ENCODE measurements at places on chromosomes 1 and 21.

DNA sequence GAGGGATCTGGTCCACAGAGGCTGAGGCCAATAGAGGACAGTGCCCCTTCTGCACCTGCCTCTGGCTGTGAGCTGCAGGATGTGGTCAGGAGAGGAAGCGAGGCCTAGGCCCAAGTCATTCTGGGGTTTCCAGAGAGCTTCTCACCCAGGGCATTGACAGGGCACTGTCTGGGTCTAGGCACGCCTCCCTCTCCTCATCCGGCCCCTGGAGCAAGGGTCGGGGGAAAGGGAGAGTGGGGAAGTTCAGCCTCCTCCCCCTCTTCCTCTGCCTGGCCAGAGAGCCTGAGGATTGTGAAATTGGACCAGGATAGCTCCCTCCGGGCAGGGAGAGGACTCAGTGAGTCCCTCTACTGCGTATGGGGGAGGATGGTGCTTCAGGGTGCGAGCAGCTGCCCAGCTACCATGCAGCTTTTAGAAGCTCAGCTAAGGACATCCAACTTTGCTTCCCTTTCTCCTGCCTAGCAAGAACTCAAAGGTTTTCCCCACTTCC lies 6.3 kb upstream of the INAVA start:
- peak; percentile 98 for DNase-seq

- DNase-seq, result no peak
Observed at GRCh38 chr1:205672395-205672889, 7.9 kb downstream of the SLC45A3 start.

DNA sequence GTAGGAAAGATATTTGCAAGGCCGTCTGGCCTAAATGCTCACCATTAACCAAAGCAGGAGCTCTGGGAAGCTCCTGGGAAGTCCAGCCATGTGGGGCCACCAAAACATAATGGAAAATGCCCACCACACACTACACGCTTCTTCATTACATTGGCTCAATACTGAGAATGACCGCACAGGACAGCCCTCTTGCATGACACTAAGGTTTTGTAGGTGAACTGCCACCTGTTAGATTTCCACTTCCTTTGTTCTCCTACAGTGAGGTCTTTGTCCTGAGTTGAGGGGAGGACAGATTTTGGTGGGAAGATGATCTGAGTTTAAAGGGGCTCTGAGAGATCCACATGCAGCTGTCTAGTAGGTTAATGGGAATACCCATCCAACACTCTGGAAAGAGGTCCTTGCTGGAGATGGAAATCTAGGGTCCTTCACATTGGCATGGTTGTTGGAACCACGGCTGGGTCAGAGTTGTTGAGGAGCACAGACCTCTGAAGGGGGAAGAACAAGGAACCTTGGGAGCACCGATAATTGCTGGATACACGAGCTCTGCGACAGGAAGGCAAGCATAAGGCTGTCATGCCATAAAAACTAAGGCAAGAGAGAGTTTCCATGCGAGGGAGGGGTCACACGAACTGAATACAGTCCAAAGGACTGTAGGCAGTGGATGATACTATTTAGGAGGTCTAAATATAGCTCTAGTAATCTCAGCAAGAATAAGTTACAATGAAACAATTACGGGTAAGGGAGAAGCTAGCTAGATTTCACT lies 105.5 kb upstream of the IRF2BP2 start:
- DNase-seq, result no peak

- no peak for DNase-seq
Observed at GRCh38 chr1:189681252-189681919, 796.3 kb downstream of the BRINP3 start.

DNA sequence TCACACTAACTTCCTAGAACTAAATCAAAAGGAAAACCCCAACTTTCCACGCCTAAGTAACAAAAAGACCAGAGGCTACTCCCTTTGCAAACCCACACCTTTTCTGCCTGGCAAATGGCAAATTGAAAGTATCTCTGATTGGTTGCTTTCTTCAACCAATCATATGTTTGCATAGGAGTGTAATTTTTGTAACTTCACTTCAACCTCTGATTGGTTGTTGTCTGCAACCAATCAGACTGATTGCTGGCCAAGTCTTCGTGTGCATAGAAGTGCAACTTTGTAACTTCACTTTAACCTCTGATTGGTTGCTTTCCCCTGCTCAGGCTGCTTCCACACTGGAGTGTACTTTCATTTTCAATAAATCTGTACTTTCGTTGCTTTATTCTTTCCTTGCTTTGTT lies 36.9 kb upstream of the PADI2 start:
- no peak for DNase-seq

GRCh38 chr21:42289926-42290325 lies 25.3 kb downstream of the TFF3 start:
- DNase-seq, result peak; percentile 5

DNA sequence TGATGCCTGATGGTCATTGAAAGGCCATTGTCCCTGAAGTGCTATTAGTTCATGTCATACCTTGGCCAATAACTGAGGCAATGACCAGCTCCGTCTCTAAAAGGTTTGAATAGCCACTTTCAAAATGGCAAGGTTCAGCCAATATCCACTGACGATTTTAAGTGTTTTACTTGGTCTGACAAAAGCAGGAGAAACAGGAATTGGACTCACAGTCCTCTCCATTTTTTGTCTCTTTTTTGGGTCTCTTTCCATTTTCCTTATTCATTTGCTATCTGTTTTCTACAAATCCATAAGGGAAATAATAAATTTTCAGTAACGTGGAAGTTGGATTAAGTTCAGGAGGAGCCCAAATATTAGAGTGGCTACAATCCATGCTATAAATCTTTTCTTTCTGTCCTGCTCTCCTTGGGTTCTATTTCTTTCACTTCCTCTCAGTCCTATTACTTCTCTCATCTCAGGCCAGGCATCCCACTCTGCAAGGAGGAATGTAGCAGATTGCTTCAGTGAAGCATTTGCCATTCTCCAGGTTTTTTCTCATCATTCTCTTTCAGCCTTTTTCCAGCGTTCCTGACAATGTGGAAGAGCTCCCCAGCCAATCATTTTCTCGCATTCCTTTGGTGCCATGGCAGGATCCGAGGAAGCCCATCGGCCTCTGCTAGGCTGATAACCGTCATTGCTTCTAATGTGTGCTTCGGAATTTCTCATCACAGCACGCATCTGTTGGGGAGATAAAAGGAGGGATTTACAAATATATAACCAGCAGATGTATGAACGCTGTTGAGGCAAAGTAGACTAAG lies 414.5 kb downstream of the ADGRL2 start:
- DNase-seq, result no peak

DNA sequence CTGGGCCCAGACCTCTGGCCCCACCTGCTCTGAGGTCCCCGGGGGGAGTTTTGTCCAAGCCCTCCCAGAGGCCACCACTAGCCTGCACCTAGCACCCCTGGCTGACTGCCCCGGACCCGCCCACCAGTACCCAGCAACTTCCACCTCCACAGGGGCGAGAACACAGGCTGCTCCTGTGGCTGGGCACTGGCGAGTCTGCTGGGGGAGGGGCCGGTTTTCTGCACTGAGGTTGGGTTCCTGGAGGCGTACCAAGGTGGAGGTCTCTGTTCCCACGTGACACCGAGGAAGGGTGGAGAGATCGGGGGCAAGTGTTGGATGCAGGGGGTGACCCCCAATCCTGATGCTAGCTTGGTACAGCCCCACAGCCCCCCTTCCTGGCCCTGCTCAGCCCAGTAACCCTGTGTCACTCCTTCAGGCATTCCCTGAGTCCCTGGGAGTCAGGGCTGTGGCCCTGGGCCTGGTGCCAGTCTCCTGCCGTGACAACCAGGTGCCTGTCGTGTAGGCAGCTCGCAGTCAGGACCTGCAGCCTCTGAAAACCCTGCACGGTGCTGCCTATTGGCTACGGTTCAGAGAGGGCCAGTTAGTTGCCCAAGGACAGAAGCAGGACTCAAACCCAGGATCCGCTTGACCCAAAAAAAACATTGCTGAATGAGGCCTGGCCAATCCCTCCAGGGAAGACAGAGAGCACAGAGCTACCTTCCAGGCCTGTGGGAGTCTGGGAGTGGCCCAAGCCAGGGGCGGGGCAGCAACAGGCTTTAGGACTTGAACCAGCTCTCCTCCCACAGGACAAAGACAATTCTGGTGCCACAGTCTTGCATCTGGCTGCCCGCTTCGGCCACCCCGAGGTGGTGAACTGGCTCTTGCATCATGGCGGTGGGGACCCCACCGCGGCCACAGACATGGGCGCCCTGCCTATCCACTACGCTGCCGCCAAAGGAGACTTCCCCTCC lies 3.1 kb downstream of the ESPN start:
- DNase-seq, result no peak

DNA sequence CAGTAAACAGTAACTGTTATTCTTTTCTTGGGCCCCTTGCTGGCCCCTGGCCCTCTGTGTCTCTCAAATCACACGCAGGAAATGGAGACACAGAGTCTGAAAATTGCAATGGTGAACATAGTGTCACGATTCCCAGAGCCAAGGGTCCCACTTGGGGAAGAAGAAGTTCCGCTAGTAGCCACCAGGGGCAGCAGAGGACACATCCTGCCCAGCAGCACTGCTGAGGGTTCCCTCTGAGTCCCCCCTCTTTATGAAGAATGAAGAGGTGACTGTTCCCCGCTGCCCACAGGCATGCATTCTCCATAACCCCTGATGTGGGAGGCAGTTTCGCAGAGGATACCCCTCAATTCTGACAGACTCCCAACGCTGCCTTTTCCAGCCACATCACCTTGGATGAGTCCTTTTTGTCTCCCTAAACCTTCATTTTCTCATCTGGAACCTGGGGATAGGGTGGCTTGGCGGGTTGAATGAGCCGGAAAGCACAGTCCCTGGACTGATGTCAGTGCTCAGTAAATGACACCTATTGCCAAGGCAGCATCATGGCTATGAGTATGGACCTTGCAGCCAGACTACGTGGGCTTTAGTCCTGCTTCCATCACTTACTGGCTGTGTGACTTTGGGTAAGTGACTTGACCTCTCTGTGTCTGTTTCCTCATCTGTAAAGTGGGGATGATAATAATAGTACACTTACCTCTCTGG lies 238.0 kb upstream of the TMEM51 start:
- peak; percentile 1 for DNase-seq

- DNase-seq, result no peak
Observed at GRCh38 chr1:87826681-87827251, 498.1 kb downstream of the LMO4 start.

- no peak for DNase-seq
Observed at GRCh38 chr1:59949648-59950047, 23.1 kb upstream of the CYP2J2 start.

DNA sequence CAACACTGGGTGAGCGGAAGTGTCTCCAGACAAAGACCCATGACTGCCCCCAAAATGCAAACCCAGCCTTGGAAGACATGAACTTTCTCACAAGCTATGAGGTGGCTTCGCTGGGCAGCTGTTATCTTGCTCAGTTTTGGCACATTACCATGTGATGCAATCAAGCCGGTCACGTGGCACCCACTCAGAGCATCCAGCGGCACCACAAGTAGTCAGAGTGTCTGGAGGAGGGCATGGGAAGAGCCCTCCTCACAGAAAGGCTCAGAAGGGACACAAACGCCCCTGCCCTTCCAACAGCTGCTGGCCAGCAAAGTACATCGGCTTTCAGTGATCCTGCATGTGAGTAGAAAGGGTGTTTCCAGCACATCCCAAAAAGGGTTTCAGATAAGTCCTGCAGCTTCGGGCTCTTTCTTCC lies 145.5 kb upstream of the IRF2BP2 start:
- DNase-seq, result peak; percentile 48

GRCh38 chr1:219160967-219161366 lies 12.7 kb upstream of the LYPLAL1 start:
- DNase-seq, result no peak

DNA sequence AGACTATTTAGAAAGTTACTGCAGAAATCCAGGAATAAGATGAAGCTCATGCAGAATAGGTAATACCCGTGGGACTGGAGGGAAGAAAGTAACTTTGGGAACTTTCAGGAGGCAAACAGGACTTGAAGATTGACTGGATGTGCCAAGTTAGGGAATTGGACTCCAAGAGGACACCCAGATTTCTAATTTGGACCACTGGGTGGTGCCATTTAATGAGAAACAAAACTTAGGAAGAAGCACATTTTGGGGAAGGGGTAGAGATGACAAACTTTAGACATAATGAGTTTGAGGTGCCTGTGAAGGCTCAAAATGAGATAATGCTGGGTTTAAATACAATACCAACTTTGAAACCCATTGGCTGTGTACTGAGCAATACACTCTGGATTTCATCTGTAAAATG lies 3.3 kb upstream of the B4GALT3 start:
- DNase-seq, result no peak

GRCh38 chr1:42926879-42927242 lies 31.8 kb downstream of the SLC2A1 start:
- DNase-seq, result no peak

GRCh38 chr1:62424411-62424810 lies 12.4 kb upstream of the USP1 start:
- DNase-seq, result no peak

DNA sequence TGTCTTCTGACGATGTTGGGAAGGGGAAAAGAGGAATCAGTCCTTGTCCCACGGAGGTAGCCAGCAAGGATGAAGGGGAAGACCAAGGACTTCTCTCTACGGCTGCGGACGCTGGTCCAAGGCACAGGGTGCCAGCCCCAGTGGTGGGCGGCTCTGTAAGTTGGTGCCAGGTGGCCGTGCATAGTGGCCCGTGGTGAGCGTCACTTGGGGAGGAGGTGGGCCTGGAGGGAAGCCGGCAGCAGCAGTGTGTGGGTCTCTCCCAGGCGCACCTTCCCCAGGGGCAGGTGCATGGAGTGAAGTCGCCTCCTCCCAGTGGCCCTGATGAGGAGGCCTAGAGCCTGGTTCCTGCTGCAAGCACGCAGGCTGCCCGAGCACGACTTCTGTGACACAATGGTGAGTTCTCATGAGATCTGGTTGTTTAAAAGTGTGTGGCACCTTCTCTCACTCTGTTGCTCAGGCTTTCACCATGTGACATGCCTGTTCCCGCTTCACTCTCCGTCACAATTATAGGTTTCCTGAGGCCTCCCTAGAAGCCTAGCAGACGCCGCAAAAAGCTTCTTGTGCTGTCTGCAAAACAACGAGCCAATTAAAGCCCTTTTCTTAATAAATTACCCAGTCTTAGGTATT lies 43.6 kb upstream of the TIAM1 start:
- DNase-seq, result no peak

DNA sequence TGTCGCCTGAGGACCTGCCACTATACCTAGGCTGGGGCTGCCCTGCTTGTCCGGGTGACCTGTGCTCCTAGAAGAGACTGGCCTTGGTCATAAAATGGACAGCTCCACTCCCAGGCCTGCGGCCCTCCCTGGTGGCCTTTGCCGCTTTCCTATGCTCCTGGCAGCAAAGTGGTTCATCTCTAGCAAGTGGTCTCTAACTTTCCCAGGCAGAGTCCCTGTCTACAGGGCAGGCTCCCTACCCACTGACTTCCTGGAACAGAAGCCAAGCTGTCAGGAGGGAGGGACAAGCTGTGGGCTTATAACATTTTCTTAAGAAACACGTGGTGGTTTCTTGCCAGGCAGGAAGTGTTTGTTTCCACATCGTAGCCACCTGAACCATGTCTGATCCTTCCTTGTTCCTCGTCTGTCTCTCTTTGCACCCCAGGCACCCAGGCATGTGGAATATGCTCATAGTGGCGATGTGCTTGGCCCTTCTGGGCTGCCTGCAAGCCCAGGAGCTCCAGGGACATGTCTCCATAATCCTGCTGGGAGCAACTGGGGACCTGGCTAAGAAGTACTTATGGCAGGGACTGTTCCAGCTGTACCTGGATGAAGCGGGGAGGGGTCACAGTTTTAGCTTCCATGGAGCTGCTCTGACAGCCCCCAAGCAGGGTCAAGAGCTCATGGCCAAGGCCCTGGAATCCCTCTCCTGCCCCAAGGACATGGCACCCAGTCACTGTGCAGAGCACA lies 10.1 kb downstream of the H6PD start:
- peak; percentile 81 for DNase-seq

GRCh38 chr1:36869054-36869453 lies 165.3 kb downstream of the GRIK3 start:
- no peak for DNase-seq
